Esophagus squamous epithelium (tissue), 5 donors: ENCODE measurements at places on chromosomes 1 and 21.

- DNase-seq, result no peak
Measured at GRCh38 chr1:40003156-40004093, 37.1 kb upstream of the CAP1 start.

DNA sequence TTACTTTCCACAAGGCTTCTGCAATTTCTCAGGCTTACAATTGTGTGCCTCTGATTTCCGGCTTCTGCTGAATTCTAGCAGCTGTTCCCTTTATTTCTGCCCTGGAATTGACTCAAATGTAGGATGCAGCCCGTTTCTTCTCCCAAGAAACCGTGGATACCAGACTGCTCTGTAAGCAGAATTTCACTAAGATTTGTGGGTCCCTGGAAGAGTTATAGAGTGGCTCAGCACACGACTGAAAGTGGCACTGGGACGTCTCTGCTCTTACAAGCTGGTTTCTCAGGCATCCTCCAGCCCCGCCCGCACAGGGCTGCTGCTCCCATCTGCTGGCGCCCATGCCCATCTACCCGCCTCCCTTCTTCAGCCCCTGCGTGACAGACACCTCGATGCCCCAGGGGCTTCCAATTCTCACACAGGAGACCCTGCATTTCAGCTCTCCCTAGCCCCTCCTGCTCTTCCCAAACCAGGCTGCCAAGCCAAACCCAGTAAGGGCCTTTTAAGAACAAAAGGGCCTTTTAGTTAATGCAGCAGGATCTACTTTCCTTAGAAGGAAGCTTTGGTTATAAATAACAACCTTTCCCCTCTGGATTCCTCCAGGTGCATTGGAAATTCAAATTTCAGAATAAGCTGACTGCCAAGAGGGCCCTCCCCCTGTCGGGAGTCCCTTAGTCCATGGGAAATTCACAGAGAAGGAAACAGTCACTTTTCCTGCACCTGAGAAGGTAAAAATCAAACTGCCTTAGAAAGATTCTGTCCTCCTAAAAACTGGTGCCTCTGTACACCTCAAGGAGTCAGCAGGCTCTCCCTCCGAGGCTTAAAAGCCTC lies 45.4 kb upstream of the TENT5B start:
- no peak for DNase-seq

DNA sequence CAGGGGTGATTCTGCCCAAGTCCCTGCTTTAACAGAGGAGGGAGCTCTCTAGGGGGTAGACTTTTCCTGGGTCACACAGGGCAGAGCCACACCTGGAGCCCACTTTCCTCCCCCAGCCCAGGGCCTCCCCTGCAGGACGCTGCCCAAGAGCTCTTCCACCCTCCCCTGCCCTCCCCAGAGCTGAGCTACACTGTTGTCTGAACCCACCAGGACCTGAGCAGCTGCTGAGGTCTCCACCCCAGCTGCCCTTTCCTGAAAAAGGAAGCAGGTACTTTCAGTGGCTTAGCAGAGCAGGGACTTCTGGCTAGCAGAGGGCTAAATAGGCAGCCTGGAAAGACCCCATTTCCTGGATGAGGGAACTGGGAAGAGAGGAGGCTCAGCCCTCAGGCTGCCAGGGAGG lies 169.3 kb upstream of the ETV3 start:
- no peak for DNase-seq

DNA sequence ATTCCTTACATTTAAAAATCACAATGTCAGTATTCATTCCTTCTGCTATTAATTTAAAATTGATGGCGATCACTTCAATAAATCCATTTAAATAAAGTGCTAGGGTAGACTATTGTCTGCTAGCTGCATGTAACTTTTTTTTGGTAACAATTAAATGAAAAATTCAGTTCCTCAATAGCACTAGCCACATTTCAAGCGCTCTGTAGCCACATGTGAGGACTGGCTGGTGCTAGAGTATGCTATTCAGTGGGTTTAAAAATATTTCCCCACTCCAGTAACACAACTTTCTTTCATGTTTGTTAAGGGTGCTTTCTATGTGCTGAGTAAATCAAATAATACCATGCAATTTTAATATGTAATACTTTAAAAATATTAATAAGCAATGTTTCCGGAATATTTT lies 108.2 kb downstream of the LTN1 start:
- no peak for DNase-seq

- DNase-seq, result no peak
Measured at GRCh38 chr21:34884346-34884929, 164.7 kb downstream of the RUNX1 start.

DNA sequence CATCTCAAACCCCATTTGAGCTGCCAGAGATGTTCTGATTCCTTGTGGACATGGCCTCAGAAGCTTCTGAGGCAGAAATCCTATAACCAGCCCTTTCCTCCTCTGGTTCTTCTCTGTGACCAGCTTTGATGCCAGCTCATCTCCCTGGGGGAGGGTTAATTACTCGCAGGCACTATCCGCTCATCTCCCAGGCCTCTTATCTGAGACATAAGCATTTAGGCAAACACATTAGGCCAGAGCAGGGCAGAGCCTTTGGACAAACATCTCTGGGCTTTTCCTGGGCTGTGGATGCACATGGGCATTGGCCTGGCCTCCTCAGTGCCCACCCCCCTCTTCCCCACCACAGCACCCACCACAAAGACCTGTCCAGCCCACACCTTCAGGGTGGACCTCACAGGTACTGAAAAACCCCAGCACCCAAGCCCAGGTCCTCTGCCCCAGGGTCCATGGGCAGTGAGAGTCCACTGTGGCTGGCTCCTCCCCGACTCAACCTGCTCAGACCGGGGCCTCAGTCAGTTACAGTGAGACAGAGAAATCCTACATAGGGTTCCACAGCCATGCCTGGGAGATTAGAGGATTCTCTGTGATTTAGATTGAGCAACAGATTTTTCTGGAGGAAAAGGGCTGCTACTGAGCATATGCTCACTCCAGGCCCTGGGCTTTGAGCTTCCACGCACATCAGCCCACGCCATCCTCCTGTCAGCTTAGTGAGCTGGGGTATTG lies 26.9 kb downstream of the IGSF21 start:
- DNase-seq, result no peak

- DNase-seq, result no peak
Measured at GRCh38 chr1:11320153-11320936, 47.3 kb downstream of the UBIAD1 start.

- peak; percentile 1 for DNase-seq
Measured at GRCh38 chr1:68173936-68174737, 58.2 kb downstream of the WLS start.

- no peak for DNase-seq
Measured at GRCh38 chr1:8472668-8473067, 154.8 kb downstream of the SLC45A1 start.

DNA sequence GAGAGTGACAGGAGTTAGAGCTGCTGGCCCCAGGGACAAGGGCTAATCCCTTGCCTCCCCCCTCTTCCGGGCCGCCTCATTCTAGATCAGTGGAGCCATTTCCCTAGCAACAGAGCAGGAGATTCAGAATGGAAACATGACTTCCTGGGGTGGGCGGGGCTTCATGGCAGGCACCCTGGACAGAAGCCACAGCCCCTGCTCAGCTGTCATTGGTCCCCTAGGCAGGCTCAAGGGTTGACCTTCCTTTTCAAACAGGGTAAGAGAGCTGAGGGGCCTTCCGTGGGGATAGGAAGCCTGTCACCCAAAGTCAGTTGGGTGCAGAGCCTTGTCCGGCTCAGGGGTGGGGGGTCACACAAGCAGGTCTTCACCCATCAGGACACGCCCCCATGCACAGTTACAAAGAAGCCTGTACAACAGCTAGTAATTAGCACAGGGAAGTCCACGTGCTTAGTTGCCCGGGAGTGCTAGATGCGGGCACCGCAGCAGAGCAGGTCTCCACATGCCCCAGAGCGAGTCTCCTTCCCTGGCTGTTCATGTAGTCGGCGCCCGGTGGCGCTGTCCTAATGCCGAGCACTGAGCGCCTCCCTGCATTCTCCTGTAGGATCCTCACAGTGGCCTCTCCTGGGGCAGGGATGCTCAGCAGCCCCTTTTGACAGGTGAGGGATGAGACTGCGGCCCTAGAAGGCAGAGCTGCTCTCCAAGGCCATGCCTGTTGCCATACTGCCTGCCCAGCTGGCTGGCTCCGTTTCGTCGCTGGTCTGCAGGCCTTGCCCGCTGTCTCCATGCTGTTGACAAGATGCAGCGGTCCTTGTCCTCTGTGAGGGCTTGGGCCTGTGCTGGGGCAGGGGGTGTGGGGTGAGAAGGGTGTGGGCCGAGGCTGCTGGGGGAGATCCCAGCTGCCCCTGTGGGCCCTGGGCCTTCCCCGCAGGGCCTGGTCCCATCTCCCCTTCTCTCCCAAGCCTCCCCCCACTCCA lies 5.1 kb downstream of the TMEM201 start:
- no peak for DNase-seq

DNA sequence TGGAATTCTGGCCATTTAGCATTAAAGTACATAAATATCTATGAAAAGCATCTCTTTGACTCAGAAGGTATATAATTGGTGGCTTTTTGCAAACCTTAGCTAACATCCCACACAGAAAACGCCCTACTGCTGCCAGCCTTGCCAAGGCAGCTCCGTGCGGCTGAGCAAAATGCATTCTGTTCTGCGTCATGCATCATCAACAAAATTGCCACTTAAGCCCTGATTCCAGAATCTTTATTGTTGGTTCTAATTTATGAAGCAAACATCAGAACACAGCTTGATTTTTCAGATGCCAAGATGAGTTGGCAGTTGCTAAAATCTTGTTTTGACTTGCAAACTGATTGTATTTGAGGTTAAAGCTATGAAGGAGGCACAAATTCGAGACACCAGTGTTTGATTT lies 314.9 kb upstream of the DEPDC1 start:
- DNase-seq, result no peak

DNA sequence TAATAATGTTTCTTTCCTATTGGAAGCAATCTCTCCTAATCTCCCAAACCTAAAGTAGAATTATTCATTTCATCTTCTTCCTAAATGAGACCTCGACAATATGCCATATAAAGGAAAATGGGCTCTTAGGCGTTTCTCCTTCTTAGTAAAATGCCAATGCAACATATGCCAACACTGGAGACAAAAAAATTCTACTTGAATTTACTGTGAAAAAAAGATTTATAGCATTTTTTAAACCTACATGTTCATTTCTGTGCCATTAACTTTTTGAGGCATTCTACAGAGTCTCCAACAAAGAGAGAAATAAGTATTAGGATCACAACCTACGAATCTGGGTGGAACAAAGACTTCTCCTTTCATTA lies 1.3 kb downstream of the WDR47 start:
- no peak for DNase-seq

- no peak for DNase-seq
Measured at GRCh38 chr1:199302554-199302953, 663.7 kb downstream of the PTPRC start.

DNA sequence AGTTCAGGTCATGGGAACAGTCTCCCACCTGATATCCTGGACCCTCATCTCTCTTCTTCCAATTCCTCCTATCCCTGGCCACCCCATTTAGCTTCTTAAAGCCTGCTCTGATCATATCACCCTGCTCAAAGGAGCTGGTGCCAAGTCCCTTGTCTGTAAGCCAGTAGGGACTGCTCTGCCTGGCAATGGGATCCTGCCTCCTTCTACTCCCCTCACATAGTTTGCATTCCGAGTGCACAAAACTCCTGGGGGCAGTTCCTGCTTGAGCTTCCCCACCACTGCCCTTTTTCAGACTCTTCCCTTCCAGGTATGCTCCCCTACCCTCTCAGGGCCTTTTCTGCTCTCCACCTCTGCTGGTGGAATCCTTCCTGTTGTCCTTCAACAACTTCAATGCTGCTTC lies 48.1 kb downstream of the NGF start:
- no peak for DNase-seq

DNA sequence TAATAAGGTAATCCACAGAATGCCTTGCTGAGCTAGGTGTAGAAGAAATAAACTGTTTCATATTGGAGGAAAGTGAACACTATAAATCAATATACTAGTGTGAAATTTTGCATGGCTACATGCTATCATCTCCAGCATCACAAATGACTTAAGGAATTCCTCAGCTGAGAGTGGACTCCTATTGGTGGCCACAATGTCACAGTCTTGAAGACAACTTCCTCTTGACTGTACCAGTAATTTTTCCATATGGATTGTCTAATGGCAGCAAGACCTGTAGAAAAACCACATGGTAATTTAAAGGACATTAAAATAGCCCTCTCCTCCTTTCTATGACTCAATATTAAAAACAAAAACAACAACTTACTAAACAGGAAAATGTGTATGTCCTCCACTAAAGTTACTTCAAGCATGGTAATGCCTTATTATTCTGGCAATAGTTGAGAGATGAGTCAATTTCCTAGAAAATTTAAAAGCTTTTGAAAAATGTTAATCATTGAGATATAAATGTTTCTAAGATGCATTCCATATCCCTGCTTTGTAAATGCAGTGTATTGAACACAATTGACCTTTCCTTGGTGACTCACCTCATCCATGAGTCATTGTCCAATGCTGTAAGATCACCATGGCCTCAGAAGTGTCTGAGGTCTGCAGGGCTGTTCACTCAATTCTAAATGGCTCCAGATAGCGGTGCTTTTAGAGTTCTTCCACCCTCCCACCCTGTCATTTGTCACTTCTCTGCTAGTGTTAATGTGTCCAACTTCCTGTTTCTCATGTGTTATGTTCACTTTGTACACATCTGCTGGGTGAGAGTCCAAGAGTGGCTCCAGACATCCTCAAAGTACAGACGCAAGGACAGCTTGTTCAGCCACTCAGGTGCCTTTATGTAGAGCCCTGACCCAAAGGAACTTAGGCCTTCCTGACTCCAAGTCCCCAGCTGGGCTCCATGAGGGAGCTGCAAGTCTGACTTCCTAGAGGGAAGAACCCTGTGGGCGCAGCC lies 32.8 kb upstream of the DNASE2B start:
- no peak for DNase-seq

DNA sequence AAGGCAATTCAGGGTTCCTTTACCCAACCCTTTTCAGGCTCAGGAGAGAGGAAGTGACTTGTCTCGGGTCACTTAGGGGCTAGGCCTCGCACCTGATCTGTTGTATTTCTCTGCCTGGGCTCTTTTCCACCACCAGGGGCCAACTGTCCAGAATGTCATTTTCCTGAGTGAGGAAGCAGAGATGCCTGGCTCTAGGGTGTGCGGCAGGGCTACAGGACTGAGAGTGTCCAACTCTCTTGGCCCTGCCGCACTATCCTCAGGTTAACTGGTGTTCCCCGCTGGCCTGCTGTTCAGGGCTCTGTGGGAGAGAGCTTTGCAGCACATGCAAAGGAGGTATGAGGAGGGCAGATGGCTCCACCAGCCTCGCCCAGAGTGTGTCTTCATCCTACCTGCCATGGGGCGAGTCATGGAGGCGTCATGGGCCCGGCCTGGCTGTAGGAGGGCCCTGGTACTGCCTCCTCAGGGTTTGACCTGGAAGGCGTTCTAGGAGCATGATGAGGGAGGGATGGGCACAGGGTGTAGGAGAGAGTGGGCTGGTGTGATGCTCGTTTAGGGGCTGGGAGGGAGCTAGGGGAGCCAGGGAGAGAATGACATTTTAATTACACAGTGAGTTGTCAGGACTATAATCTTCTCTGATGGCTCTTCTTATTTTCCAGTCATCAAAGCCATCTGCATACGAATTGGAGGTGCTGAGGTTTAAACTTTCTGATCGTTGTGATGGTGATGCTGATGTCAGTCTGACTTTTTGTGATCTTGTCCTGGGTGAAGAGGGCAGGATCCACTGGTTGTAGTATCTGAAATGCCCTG lies 128.3 kb downstream of the NOS1AP start:
- no peak for DNase-seq

GRCh38 chr1:222905151-222905550 lies 90.3 kb downstream of the DISP1 start:
- DNase-seq, result no peak
